ENCODE measurements at places on chromosomes 3 and 15.

DNA sequence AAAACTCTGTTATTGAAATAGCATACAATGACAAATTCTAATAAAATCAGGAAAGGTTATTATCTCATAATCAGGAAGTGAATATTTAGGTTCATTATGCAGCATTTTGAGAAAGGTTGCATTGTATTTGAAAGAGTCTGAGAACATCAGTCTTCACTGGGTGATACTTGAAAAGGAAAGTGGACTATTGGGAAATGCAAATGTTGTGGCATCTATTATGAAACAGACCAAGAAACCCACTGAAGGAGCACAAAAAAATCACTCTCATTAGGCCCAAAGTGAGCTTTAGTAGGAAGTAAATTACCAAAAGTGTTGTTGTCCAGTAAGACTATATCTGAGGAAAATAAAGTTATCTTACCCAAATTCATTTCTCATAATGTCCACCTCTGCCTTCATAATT is 90.8 kb downstream of the ZPLD1 start:
- DNase-seq: no peak

- DNase-seq: no peak
Measured at GRCh38 chr3:12198301-12198700, 39.6 kb upstream of the TIMP4 start.

GRCh38 chr3:55634345-55634744 is 147.2 kb upstream of the WNT5A start:
- no peak for DNase-seq

DNA sequence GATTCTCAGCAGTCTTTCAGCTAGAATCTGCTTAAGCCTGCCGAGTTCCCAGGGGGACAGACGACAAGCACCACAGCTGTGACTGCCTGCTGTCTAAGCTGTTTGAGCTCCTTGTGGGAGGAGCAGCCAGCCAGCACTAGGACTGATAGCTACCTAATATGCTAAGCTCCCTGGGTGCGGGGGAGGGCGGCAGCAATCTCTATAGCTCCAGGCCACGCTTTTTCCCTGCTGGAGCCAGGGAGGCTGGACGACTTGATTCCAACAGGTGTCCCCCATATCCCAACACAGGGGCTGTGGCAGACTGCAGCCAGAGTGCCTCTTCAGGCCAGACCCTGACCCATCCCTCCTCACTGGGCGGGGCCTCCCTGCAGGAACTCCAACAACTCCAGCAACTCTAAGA is 134.1 kb upstream of the ARPP21 start:
- DNase-seq: no peak

DNA sequence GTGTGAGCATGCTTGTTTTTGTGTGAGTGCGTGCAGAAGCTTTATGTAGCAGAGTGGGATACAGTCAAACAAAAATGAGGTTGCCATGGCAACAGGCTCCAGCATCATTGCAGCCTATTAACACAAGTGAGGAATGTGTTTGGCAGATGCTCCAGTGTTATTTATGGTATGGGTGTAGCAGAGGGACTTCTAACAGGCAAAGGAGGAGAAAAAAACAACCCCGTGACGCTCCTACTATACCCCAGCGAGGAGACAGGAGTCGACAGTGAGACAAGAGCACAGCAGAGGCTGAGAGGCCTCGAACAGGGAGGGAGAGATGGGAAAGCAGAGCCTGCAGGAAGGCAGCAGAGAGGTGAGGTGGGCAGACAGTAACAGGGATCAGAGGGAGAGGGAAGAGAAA is 4.9 kb downstream of the ADCY5 start:
- no peak for DNase-seq

DNA sequence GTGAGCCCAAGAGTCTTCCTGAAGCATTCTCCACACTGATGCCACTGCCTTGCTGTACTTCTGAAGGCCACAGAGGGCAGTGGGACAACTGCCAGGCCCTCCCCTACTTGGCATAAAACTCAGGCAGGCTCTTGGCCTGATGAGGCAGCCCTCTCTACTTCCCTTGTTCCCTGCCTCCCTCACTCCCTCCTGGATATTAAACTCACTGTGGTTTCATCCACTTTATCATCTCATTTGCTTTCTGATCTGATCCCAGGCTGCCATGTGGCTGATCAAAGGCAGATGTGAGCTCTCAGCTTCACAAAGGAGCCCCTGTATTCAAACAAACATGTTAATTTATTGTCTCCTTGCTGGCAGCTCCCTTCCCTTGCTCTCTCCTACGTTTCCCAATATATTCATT is 533.5 kb downstream of the IGSF11 start:
- DNase-seq: no peak

DNA sequence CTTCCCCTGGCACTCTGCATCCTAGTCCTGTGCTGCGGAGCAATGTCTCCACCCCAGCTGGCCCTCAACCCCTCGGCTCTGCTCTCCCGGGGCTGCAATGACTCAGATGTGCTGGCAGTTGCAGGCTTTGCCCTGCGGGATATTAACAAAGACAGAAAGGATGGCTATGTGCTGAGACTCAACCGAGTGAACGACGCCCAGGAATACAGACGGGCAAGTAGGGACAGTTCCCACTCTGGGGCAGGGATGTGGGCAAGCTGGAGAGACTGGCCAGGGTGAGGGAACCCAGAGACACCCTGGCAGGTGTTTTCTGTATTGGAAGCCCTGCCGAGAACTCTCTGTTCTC is 247 bp downstream of the FETUB start:
- no peak for DNase-seq

- DNase-seq: no peak
Measured at GRCh38 chr15:100078511-100079220, 263.1 kb downstream of the ADAMTS17 start.

- no peak for DNase-seq
Measured at GRCh38 chr3:79111375-79112052, 656.3 kb downstream of the ROBO1 start.

DNA sequence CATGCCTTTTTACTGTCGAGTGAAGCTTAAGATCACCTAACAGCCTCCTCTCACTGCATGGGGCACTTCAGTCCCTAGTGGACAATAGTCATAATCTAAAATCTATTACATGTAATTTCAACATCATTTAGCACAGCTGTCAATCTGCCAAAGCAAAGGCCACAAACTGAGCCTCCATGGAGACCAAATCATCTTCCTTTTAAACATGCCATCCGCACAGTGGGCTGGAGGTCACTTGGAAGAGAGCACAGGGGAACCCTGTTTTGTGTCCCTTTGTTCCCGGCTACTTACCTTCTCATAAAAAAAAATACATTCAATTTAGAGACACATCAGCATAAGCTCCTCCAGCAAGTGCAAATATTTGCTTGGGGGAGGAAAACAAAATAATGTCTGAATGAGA is 167.3 kb downstream of the SQOR start:
- DNase-seq: no peak

DNA sequence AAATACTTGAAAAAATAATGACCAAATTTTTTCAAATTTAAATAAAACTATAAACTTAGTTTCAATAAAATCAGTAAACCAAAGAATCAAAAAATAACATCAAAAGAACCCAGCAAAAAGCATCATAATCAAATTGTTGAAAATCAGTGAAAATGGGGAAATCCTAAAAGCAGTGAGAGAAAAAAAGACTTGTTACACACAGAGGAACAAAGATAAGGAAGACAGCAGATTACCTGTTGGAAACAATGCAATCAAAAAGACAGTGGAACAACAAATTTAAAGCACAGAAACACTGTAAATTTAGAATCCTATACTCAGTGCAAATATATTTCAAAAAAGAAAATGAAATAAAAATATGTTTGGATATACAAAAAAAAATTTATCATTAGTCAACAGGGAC is 156.2 kb upstream of the LMCD1 start:
- DNase-seq: no peak

DNA sequence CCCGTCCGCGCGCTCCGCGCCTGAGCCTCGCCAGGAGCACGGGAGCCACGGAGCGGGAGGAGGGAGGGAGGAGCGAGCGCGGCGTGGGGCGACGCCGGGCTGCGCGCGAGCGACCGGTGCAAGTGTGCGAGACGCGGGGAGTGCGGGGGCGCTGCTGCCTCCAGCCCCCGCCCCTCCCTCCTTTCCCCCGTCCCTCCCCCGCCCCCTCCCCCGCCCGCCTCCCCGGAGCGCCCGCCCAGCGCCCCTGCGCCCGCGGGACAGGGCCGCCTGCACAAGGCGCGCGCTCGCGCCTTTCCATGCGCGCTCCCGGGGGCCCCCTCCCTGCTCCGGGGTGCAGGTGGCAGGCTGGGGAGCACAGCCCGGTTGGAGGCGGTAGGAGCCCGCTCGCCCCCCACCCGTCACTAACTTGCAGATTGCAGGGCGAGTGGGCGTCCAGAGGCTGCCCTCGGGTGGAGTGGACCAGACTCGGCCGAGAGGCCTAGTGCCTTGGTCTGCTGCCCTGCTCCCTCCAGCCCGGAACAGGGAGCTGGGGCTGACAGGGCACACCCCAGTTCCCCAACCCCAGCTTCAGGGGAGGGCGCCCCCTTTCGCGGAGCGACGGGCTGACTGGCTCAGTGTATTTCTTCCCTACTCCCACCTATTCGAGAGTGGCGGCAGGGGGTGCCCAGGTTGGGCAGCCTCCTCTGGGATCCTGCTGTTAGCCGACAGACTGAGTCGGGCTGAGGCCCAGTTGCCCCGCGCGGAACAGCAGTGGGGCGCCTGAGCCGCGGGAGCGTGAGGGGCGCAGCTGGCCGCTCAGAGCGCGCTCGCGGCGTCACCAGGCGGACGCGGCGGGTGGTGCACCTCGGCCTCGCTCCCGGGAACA is at the start of gene WNT7A:
WNT7A (minus strand) TSS at position 126 of the 865 bp plus-strand sequence. CDS start 255 bp downstream, outside the sequence.
- DNase-seq: peak; percentile 53

- no peak for DNase-seq
Measured at GRCh38 chr3:16942955-16943354, 58.2 kb downstream of the PLCL2 start.

DNA sequence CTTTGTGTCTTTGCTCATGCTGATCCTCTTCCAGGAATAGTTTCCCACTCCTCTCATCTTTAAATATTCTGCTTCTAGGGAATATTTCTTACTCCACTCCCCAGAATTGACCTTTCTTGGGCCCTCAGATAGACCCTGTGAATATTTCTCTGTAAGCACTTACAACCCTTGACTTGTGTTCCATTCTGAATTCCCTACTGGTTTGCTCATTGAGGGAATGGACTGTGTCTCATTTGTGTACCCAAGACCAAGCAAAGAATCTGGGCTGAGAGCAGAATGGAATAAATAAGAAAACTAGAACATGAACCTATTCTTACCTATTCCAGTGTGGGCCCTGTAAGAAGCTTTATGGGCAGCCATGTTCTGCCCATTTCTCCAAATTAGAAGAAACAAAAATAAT is 72.7 kb upstream of the TSPAN3 start:
- DNase-seq: no peak

DNA sequence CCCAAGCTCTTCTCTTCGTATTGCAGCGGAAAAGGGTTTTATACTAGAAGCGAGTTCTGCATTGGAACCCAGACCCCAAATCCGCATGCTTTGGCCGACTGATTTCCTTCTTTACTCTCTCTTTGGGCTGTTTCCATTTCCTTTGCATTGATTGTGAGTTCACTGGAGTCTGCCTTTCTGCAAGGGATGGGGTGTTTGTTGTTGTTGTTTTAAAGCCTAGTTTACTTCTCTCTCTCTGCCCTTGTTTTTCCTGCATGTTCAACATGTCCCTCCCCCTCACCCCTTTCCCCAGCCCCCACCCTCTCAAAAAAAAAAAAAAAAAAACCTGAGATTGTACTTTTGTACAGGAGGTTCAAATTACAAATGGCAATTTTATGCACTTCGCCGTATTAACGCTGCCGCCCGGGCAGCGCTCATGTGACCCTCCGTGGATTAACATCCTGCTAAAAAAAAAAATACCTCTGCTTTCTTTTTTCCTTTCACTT is 2.2 kb downstream of the NR2F2 start:
- DNase-seq: no peak

- no peak for DNase-seq
Measured at GRCh38 chr15:78313383-78313782, 14.0 kb upstream of the SKIC8 start.

DNA sequence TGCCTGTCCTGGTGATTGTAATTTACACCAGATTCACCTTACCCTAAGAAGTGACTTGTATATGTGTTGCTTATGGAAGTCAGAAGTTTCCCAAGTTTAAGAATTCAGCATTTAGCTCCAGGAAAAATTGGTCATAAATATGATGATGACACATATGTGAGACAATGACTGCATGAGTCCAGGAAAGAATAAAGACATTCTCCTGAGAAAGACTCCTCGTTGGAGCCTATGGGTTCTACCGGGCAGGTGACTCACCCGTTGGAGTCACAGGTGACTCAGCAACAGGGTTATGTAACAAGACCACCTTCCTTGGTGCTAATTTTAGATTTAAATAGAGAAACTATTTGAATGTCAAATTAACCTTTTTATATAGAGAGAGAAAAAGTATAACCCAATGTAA is 662.4 kb downstream of the FHIT start:
- peak; percentile 1 for DNase-seq

GRCh38 chr15:89389841-89390603 is 55.4 kb upstream of the POLG start:
- no peak for DNase-seq

GRCh38 chr15:51022206-51022605 is 72.5 kb downstream of the TNFAIP8L3 start:
- no peak for DNase-seq

DNA sequence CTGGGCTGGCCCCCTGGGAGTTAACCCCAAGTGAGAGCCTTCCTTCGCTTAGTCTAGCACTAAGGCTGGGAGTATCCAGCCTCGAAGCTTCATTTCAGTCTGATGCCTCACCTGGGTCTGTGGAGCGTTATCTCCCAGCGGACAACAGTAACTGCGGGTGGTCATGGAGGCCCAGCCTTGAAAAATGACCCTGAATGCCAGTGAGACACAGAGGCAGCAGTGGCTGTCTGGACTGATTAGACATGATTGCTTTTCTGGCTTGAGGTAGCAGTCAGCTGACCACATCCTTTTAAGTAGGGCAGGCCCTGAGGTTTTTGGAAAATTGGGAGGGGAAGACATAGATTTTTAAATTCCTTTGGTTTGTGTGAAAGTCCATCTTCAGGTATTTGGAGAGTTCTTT is 28.2 kb upstream of the TRIM59 start:
- DNase-seq: no peak

GRCh38 chr15:99168601-99169580 is 64.0 kb downstream of the SYNM start:
- DNase-seq: no peak

DNA sequence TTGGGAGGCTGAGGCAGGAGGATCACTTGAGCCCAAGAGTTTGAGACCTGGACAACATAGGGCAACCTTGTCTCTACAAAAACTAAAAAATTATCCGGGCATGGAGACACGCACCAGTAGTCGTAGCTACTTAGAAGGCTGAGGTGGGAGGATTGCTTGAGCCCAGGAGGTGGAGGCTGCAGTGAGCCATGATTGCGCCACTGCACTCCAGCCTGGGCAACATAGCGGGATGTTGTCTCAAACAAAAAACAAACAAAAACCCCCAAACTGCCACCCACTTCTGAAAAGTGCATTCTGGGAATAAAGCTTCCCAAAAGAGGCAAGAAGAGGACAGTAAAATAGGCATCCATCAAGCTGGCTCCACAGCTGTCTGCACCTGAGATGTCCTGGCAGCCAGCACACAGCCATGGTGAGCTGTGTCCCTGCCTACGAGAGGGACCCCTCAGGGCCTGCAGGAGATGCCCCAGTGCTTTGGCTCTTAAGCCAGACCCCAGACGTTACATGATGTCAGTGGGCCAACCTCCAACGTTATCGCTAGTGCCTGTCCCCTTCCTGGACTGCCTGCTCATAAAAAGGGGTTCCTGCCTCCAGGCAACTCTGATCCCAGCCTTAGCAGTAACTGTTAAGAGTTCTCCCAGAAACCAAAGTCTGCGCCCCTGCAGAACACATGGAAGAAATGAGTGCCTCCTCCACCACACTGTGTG is 101.1 kb downstream of the LRIG1 start:
- no peak for DNase-seq

GRCh38 chr15:87713475-87713879 is 543.1 kb downstream of the NTRK3 start:
- no peak for DNase-seq
